ENCODE measurements at places on chromosomes 16 and 17.

DNA sequence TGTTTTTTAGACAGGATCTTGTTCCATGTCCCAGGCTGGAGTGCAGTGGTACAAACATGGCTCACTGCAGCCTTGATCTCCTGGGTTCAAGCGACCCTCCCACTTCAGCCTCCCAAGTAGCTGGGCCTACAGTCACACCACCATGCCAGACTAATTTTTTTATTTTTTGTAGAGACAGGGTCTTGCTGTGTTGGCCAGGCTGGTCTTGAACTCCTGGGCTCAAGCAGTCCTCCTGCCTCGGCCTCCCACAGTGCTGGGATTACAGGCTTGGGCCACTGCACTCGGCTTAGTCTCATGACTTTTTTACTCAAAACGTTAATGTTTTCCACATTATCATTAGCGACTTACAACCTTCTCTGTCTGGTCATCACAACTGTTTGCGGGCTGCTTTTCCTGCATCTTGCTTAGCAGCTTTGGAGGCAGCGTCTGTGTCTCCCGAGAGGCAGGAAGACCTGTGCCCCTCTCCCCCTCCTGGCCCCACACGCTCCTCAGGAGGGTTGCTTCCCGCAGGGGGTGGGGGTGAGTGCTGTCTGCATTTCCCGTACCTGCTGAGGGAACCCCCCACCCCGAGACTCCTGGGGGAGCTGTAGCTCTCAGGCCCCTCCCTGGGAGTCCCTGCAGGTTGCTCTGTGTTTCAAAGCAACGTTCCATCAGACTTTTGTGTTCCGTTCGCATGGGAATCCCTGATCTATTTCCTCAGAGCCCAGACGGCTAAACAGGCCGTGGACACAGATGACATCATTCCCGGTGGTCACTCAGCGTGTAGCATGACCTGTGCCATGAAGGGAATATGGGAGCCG lies 52.6 kb downstream of the PGS1 start:
- DNase-seq = no peak

GRCh38 chr17:72236980-72237633 lies 116.3 kb downstream of the SOX9 start:
- DNase-seq = peak; percentile 13

GRCh38 chr17:67647482-67647881 lies 70.3 kb upstream of the NOL11 start:
- DNase-seq = no peak

- no peak for DNase-seq
These were observed 33.8 kb downstream of the GTF3C1 start for GRCh38 chr16:27515874-27516353.

GRCh38 chr17:78873519-78874340 lies 29.3 kb downstream of the CEP295NL start:
- DNase-seq = no peak

- DNase-seq = no peak
These were observed 9.4 kb downstream of the SYNGR3 start for GRCh38 chr16:1998852-1999801.

- no peak for DNase-seq
These were observed 727.9 kb upstream of the SOX9 start for GRCh38 chr17:71392715-71393567.

DNA sequence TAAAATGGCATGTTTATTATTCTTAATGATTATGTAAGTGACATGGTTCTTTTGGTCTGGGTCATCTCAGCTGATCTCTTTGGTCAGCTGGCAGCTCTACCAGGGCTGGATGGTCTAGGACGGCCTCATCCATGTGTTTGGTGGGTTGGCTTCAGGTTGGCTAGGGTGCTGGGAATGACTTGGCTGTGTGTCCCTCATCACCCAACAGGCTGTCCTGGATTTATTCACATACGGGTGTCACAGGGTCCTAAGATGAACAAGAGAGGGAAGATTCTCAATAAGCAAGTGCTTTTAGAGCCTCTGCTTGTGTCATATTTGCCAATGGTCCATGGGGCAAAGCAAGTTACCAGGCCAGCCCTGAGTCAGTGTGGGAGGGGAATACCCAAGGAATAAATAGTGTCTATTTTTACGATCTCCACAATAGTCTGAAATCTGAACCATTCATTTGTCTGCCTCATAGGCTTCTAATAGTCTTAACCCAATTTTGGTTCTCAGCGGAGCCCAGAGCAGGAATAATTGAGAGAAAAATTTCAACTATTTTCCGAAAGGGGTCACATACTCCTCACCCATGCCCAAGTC lies 157.5 kb downstream of the HS3ST2 start:
- no peak for DNase-seq

- DNase-seq = no peak
These were observed 182.7 kb downstream of the RPTOR start for GRCh38 chr17:80727409-80727755.

DNA sequence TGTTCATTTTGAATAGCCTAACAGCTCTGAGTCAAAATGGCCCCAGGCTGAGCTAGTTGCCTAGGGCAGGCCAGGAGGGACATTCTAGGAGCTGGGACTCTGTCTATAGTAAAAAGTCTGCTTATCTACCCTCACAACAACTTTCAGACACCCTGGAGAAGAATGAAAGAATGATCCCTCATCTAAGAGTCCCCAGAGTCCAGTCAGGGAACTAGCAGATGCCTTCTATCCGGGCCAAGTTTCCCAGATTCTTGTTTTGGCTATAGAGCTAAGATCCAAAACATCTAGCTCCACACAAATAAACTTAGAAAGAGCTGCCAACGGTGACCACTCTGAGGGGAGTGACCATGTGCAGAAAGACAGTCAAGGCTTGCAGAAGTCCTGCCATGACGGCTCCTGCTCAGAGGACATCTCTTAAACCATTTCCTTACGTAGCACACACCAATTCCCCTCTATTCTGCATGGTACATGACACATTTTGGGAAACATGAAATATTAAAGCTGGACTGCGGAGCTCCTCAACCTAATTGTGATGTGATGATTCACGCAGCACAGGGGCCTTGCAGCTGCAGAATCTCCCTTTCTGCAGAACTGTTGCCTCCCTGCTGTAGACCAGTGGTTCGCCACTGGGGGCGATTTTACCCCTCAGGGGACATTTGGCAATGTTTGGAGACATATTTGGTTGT lies 24.2 kb downstream of the FAM20A start:
- DNase-seq = no peak

DNA sequence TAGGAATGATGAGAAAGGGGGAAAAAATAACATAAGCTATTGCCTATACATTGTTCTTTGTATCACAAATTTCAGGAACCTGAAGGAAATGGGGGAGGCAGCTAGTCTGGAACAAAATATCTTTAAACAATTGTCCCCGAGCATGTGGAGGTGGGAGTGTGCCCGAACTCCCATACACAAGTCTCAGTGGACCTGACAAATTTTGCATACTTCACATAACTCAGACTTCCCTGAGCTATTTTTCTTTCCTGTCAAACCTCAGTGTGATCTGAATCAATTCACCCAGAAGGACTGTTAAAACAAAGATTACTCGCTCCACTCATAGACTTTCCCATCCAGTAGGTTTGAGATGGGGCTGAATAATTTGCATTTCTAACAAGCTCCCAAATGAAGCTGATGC lies 1.6 kb upstream of the XPO6 start:
- DNase-seq = no peak

DNA sequence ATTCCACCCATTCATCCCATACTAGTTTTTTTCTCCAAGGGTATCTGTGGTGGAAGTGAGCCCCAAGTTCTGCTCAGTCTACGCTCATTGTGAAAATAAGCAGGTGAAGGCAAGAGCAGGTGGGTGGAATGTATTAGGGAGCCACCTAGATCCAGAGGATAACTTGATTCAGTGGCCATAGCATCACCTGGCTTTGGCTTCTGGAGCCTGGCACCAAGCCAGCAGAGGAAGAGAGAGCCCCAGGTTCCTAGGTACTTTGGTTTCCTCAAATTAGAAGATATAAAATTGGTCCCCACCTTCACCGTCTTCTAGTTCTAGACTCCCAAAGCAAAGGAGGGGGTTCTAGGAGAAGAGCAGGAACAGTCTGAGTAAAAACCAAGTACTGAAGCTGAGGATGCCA lies 4.1 kb downstream of the FXR2 start:
- DNase-seq = peak; percentile 28

GRCh38 chr16:11679250-11679649 lies 11.0 kb downstream of the SNN start:
- DNase-seq = no peak
